ENCODE measurements at places on chromosomes 5 and 9. TPM values are rescaled to one million over a fixed set of nuclear protein-coding genes. Genes with fewer than 3 reads are reported as not detected.

DNA sequence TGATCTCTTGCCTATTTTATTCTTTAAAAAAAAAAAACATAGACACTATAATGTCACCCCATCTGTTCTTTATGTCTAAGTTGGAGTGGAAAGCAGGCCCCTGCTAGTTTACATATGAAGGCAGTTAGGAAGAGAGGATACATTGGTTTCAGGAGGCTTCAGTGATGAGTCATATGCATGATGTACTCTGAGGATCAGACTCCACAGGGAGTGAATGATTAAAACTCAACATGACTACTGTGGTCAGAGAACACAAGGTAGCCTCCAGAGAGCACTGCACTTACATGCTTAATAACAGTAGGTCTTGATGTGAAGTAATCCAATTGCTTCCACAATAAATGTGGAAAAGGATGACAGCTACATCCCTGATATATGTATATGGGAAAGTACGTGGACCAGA lies 22.7 kb upstream of the FSTL4 start:
- peak; percentile 67 for DNase-seq

DNA sequence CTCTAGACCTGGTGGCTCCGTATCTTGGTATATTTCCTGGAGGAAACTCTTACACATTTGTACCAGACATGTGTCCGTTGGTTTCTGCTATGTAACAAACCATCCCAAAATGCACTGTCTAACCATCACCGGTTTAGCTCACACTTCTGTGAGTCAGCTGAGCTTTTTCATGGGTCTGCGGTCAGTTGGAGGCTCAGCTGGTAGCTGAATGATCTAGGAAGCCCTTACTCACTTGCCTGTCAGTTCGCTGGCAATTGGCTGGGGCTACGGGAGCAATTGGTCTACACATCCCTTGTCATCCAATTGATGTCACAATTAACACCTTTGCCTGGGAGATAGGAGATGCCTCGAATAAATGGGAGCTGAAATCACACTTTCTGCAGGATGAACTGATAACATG lies 11.6 kb upstream of the WHRN start:
- DNase-seq: peak; percentile 61

DNA sequence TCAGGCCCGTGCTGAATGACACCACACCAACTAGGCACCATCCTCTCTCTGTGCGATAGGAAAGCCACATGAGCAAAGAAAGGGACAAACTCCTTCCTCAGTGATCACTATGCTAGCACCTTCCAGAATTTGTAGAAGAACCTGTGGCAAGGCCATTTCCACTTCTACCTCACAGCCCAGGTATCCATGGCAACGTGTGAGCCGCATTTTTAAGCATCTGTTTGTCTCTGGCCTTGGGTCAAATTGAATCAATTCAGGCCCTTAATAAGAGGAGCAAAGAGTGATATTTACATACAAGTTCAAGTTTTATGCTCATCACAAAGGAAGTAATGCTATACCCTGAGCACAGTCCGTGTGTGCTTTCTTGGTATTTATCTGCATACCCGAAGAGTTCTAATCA lies 179.3 kb downstream of the SLC12A2 start:
- no peak for DNase-seq

- DNase-seq: no peak
These were observed 23.0 kb upstream of the B4GALT1 start for GRCh38 chr9:33190021-33190705.

GRCh38 chr5:155101697-155102096 lies 88.1 kb downstream of the KIF4B start:
- no peak for DNase-seq

- DNase-seq: no peak
These were observed 607.4 kb downstream of the KIF4B start for GRCh38 chr5:155620821-155621410.

- DNase-seq: no peak
These were observed 286.4 kb downstream of the EBF1 start for GRCh38 chr5:158813275-158813674.

DNA sequence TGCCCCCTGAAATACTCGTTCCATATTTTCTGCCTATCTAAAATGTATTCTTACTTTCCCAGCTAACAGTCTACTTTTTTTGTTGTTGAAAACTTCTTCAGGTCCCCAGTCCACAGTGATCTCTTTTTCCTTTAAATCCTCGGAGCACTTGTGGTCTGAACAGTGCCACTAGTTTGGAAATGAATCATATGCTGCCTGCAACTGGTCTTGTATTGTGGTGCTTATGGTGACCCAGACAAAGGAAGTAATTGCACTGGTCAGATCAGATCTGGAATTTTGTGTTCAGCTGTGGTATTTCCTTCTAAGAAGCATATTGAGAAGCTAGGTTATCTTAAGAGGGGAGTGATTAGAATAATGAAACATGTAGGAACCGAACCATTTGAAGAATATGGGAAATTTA lies 2.9 kb downstream of the UNC13B start:
- peak; percentile 29 for DNase-seq

GRCh38 chr9:99561509-99561917 lies 260.2 kb upstream of the NR4A3 start:
- DNase-seq: no peak

- no peak for DNase-seq
These were observed 12.6 kb downstream of the RCL1 start for GRCh38 chr9:4805191-4805918.

DNA sequence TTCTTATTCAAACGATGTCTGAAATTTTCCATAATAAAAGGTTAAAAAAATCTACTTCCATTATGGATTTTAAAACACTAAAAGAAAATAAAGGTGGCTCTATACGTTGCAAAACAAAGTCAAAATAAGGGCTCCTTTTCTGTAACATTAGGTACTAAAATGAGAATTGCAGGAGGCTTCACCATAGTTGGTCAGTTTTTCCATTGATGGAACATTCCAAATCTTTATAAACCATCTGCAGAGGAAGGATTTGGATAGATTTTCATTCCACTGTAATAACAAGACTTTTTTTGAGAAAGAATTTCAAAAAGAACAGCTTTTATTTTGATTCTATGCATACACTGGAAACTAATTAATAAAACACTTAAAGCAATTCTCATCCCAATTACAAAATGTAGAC lies 145.6 kb downstream of the LURAP1L start:
- no peak for DNase-seq

Gene FGF10
- total RNA-seq: not detected

Gene SERINC5
- total RNA-seq: 6.9 TPM

Gene SLC34A3
- total RNA-seq: 1.0 TPM

Gene PCDHB9
- total RNA-seq: 0.73 TPM

Gene GFI1B
- not detected for total RNA-seq

Measured in PC-3 (cell line).